ENCODE measurements at places on chromosomes 3 and 15.

GRCh38 chr15:43267439-43267838 lies 711 bp upstream of the TGM5 start:
- no peak for DNase-seq

GRCh38 chr3:149487598-149488197 lies 13.2 kb downstream of the TM4SF4 start:
- DNase-seq: no peak

DNA sequence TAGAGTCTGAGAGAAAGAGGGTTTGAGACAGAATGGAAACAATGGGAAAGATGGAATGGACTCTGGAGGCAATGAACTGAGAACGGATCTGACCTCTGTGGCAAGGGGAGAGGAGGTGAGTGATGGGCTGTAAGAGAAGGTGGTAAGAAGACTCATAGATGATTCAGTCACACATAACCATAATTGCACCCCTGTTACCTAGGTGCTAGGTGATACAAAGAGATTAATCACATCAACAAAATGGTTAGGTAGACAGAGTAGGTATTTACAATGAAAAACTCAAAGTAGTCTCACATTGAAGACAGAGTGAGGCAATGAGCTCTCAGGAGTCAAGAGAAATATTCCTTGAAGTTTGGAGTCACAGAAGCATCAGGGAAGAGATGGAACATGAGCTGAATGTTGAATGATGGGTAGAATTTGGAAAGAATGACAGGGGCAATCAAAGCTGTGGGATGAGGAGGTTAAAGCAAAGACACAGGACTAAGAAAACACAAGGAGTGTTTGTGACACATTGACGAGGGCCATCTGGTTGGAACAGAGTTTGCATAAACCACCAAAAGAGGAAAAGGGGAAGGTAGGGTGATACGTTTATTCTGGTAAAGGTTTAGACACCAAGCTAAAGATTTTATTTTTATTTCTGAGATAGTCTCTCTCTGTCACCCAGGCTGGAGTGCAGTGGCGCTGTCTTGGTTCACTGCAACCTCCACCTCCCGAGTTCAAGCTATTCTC lies 32.7 kb downstream of the MME start:
- DNase-seq: no peak

- peak; percentile 5 for DNase-seq
Measured at GRCh38 chr15:69161079-69161877, 843 bp downstream of the GLCE start.

GRCh38 chr3:100737334-100737733 lies 28.0 kb downstream of the TFG start:
- DNase-seq: no peak

DNA sequence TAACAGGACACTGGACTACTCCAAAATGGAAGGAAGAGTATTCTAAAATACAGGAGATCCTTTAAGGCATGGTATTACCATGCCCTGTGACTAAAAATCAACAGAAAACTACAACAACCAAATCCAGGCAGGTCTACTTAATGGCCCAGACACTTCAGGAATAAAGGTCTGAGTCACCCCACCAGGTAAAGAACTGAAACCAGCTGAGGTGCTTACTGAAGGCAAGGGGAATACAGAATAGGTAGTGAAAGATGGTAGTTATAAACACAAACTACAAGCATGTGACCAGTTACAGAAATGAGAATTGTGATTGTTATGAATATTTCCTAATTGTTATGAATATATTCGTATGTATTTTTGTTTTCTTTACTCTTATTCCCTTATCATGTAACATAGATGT lies 13.4 kb downstream of the IFT57 start:
- DNase-seq: no peak

GRCh38 chr3:5466065-5466464 lies 278.6 kb downstream of the EDEM1 start:
- DNase-seq: no peak

GRCh38 chr15:95538693-95539092 lies 791.8 kb upstream of the NR2F2 start:
- no peak for DNase-seq

DNA sequence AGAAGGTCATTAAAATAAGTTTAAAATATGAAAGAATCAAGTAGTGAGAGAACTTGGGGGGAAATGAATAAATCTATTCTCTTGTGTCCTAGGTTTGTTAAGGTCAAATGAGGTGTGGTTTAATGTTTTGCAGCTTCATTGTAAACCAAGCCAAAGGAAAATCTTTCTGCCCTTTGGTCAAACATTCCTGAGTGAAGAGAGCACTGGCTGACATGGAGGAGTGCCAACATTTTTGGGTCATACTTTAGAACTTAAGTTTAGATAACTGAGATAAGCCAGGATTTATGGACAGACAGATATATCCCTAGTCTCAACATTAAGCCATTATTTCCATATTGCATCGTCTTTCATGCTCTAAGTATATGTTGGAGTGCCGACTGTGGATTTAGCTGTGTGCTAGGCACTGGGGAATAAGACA lies 66.4 kb downstream of the PTPRG start:
- DNase-seq: no peak

DNA sequence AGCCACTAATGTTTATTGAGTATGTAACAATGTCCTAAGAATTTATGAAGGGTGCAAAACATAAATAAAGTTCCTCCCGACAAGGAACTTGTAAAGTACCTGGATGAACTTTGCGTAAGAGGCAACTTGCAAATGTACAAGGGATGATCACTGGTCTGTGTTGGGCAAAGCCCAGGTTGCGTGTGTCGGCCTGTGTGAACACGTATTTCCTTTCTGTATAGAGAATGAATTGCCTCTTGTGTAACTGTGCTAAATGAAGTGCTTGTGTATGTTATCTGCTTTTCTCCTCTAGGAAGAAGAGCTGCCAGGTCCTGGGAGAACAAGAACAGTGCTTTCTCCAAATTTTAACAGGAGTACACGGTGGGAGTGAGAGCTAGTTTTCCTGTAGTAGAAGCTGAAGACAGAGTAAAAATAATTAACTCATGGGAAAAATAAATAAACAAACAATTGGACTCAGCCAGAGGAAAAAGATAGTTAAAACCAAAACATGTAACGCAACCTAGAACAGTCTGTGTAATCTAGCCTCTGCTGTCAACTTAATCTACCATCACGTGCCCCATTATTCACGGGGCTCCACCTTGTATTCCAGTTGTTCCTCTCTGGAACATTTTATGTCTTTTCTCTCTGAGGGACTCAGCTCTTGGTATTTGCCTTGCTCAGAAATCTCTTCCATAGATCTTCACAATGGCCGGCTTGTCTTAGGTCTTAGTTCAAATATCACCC lies 83.7 kb upstream of the RASGRP1 start:
- no peak for DNase-seq

GRCh38 chr3:177554895-177555759 lies 357.8 kb upstream of the TBL1XR1 start:
- DNase-seq: no peak

DNA sequence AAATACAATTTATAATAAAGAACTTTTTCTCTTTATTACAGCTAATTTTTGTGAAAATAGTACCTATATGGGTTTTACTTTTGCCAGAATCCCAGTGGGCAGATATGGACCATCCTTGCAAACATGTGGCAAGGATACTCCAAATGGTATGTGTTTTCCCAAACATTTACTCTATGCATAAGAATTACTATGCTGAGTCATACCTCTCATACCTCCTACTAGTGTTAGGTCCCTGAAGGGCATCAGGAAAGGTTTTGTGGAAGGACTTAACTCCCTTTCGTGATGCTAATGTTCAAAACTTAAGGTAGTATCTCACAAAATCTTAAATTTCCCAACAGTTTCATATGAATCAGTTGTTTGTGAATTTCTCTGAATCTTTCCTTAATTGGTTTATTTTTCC lies 21.3 kb downstream of the ADGRG7 start:
- DNase-seq: no peak

DNA sequence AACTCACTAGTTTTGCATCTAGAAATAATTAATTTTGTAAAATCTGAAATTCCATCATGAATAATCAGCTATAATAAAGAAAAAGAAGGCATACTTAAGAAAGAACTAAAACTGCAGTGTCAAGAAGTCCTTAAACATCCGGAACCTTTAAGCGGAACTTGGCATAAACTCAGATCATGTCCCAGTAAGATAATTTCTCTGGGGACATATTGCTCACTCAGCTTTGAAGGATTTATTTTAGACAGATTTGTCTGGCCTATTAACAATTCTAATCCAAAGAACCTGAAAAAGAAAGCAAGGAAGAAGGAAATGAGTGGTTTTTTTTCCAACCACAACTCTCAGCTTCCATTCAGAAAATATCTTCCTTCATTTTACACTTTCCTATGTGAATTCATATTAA lies 850.3 kb downstream of the ROBO1 start:
- DNase-seq: no peak

DNA sequence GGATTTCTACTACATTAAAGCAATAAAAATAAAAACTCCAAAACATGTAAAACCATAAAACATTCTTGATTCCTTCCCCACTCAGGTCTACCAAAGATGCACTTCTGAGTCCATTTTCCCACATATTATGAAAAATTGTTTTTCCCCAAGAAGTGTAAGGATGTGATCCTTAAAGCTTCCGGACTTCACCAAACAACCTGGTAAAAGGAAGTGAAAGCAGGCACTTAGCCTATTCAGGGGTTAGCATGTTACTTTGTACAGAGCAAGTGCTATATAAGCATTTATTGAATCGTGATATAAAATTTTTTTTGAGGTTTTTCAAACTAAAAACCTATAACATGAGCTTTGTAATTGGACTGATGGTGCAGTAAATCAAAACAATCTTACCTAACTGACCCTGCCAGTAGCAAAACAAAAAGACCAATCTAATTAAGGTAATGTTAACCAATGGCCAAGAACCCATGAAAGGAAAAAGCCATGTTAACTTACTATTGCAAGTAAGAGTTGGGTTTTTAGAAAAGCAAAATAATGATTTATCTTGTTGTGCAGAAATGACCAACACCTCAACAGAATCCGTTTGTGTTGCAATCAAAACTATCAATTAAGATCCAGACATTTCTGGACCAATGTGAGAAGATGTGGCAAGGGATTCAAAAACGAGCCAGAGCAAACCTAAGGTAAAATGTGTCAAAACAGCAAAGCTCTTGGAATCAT lies 1.8 kb downstream of the SETD2 start:
- no peak for DNase-seq

DNA sequence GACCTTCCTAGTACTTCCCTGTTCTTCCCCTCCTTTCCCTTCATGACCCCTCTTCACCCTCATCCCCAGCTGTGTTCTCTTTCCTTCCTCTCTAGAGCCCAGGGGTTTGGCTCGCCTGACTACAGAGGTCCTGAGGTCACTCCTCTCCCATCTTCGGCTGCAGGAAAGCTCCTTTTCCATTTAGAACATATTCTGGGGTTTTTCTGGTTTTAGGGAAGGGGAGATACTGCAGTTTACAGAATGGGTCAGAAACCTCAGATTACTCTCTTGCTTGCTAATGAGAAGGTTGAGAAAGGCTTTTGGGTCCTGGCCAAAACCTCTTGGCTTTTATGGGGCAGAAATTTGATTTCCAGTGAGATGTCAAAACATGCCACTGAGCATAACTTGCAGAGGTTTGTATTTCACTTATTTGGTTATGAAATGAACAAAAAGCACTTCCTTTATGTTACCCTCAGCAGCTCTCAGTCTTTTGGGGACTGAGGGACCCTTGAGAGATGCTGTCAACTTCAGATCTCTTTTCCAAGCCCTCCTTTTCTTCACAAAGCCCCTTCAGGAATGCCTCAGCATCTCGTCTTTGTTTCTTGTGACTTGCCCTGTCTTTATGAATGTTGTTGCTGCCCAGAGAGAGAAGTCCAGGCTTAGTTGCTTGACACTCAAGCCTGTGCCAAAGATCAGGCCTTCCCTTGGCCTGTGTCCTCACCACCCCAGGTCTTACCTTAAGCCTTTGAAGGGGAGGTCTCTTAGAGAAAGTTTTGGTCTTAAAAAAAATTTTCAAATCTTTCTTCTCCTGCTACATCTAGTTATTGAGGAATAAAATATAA lies 121.7 kb upstream of the TPM1 start:
- DNase-seq: no peak

GRCh38 chr3:99269606-99270351 lies 368.3 kb upstream of the DCBLD2 start:
- no peak for DNase-seq

DNA sequence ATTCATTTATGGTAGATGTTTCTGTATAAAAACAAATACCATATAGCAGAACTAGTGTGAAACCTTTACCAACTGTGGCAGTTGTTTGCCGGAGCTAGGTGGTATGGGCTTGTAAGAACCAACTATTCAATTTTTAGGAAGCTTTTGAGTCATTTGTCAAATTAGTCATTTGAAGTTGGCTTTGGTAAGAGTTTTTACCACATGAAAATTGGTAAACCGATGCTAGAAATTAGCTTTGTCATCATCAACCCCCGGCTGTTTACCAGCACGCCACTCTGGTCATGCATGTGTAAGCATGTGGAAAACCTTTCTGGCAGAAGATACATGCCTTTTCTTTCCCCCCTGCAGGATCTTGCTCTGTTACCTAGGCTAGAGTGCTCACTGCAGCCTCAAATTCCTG lies 63.3 kb downstream of the IL1RAP start:
- no peak for DNase-seq

GRCh38 chr3:9951598-9951961 lies 628 bp downstream of the PRRT3 start:
- no peak for DNase-seq

GRCh38 chr3:126758882-126759281 lies 54.8 kb downstream of the CHCHD6 start:
- no peak for DNase-seq

DNA sequence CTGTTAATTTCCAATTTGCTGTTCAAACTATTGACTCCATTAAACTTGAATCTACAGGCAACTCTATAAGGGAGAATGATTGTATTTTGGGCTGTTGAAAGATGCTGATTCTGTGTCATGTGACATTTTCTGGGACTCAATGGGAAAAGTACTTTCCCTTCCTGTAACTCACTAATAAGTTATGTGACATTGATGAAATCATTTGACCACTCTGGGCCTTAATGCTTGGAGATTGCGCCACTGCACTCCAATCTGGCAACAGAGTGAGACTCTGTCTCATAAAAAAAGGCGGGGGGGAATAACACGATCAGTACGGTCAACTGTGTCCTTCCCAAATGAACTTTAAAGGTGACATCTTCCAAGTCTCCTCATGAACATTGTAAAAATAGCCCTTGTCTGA lies 215.2 kb upstream of the SGO1 start:
- no peak for DNase-seq

DNA sequence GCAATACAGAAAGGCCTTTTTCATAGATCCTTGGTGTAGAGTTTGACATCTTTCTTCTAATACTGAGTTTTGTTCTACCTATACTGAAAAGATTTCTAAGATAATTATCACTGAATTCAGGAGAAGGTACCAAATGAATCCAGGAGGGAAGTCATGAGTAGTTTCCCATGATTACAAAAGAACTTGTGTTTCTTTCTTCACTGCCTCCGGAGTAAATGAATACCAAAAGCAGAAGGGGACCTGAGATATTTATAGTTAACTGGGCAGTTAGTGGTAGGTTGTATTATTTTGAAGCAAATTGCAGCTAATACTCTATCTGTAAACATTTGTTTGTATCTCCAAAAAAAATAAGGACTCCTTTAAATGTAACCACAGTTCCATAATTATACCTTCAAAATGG lies 175.4 kb downstream of the SUCNR1 start:
- no peak for DNase-seq

GRCh38 chr3:61182662-61183061 lies 68.6 kb downstream of the FHIT start:
- DNase-seq: no peak

Data from activated CD4-positive, alpha-beta T cell treated with anti-CD3 and anti-CD28 coated beads, Interleukin-2, amount 50 U/mL, for 4 hours (primary cell).